ENCODE measurements at places on chromosomes 7 and 10. TPM values are rescaled to one million over a fixed set of nuclear protein-coding genes. Genes with fewer than 3 reads are reported as not detected.

- no peak for DNase-seq
These were observed 39.5 kb downstream of the GARS1 start for GRCh38 chr7:30634193-30634626.

DNA sequence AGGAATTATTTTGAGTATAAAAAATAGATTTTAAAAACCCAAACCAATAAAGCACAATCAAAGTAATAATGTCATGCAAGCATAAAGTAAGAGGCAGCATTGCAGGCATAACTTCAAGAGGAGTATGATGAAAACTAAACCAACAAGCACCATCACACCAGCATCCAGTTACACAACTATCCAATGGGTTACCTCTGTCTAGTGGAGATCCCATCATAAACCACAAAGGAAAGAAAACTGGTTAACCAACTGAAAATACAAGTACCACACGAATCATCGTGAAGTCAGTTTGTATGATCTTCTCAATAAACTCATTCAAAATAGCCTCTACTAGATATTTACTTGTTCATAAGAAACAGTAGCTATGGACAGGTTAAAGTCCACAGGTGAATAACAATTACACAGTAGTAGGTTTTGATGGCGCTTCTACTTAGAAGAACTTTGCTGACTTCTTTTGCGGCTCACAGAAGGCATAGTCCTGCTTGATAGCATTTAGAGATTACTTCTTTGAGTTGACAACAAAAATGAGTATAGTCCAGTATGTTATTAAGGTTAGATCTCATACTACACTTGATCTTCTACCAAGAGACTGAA is 116.6 kb downstream of the MICU1 start:
- no peak for DNase-seq

- no peak for DNase-seq
These were observed 46.2 kb downstream of the SEM1 start for GRCh38 chr7:96663457-96663856.

DNA sequence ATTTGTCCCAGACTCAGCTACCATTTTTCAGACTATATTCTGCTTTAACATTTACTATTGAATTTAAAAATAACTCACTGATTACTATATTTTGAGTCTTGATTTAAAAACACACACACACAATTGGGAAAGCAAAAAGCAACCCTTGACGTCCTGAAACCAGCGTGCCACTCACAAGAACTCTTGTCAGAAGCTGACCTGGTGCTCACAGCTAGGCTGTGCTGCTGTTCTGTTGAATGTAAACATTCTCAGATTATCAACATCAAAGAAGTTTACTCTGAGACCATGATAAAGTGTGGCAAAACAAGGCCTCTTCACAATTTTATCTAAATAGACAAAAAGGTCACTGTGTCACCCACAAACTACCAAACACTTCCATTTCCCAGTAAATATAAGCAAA is 62.6 kb upstream of the CACNA2D1 start:
- DNase-seq = no peak

- no peak for DNase-seq
These were observed 4.9 kb upstream of the CALCR start for GRCh38 chr7:93579431-93579830.

- DNase-seq = no peak
These were observed 1.2 kb upstream of the MEOX2 start for GRCh38 chr7:15687546-15688278.

Gene BTRC
- total RNA-seq = 17.0 TPM

- DNase-seq = no peak
These were observed 36.8 kb downstream of the GPAM start for GRCh38 chr10:112146799-112147198.

DNA sequence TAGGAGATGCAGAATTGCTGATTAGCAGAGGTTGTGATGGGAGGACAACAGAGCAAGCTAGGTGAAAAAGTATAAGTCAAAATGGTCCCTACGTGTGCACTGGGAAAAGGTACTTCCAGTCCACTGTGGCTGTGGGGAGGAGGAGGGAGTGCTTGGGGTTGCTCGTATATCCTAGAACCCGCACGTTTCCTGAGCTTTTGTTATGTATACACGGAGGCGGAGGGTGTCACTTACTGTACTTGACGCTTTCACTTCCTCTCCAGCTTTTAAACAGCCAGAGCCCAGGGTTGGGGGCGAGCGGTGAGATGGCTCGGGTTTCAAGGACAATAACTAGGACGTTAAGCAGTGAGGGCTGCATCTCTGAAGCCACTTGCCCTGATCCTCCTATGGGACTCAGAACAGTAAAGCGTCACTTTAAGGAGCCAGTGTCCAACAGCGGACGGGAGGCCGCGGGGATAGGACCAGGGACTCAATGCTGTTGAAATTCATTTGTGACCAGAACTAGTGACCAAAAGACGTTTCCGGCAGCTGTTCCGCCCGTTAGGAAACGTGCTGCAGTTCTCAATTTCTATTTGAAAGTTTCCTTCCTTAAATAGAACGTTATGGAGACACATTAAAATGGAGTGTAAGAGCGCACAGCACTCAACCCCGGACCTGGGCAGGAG is 985 bp upstream of the ETV1 start:
- DNase-seq = peak; percentile 69

Gene ANXA8
- total RNA-seq = 7.7 TPM

DNA sequence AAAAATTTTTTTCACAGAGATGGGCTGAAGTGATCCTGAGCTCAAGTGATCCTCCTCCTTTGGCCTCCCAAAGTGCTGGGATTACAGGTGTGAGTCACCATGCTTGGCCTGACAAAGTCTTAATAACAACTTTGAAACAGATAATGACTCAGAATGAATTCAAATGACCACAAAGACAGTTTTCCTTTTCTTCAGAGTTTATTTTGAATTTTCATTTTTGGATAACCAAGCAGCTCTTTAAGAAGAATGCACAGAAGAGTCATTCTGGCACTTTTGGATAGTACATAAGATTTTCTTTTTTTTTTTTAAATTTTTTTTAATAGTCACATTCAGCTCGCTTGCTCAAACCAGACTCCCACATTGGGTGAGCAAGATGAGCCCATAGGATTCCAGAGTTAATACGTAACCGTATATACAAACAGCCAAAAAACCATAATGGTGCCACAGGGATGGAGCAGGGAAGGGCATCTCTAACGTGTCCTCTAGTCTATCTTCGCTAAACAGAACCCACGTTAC is 43.0 kb upstream of the NMT2 start:
- no peak for DNase-seq

DNA sequence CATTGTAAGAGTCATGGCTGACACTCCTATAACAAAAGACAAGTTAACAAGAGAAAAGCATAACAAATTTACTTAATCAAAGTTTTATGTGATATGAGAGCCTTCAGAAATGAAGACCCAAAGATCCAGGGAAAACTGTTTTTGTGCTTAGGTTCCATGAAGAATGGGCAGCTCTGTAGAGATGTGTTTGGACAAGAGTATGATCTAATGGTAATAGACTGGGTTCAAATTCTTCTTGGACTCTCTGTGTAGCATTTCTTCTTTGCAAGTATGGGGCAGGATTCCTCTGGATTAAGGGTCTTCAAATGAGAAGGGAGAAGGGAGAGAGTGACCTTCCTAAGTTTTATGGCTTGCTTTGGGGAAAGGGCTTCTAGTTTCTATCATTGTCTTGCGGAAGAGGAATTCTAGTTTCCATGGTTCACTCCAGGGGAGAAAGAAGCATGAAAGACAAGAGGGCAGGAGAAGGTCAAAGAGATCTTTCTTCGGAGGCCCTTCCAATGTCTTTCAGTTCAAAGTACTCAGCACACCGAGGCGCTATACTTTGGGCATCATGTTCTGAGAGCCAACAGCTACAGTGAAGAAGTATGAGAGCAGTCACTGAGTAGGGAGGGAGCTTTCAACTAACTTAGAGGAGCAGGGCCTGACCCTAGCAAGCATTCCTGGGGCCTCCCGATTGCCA is 15.4 kb downstream of the IFIT3 start:
- DNase-seq = no peak

DNA sequence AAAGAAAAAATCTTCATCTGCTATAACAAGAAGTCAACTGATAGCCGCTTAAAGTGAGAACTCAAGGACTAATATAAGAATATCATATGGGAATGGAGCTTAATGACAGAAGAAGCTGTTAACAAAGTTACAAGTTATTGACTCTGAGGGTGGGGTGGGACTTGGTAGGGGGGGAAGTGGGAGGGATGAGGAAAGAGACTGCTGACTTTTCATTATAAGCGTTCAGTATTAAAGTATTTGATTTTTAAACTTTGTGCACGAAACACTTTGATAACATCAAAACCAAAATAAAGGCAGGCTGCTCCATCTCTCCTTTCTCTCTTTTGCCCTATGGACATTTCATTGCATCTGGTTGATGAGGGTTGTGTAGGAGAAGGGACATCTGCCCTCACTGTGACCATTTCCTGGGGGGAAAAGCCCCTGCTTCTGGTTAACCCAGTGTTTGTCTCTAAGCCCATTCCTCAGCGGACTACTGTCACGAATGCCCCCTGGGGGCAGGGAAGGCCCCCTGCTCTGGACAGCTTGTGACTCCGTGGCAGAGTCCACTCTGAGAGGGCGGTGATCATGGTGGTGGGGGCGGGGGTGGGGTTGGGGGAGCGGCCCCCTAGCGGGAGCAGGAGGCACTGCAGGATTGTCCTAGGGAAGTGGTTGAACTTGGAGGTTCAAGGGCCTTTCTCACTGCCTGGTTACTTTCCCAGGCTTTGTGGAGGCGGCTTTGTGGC is 17.4 kb downstream of the SLC13A4 start:
- no peak for DNase-seq

GRCh38 chr7:25834050-25834449 is 317.9 kb upstream of the NFE2L3 start:
- DNase-seq = no peak

DNA sequence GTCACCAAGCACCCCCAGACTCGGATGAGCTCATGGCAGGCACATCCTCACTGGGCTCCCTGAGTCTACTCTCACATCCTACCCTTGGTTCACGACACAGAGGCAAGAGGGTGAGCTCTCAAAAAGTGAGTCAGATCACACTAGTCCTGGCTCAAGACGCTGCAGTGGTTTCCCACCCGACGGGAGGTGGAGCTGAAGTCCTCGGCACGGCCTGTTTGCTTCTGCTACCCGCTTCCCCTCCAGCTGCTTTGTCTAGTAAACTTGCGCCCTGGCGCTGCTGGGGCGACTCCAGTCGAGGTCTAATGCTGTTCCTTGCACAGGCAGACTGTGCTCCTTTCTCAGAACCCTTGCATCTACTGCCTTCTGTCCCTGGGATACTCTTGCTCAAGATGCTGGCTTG is 13.5 kb upstream of the SFMBT2 start:
- no peak for DNase-seq

DNA sequence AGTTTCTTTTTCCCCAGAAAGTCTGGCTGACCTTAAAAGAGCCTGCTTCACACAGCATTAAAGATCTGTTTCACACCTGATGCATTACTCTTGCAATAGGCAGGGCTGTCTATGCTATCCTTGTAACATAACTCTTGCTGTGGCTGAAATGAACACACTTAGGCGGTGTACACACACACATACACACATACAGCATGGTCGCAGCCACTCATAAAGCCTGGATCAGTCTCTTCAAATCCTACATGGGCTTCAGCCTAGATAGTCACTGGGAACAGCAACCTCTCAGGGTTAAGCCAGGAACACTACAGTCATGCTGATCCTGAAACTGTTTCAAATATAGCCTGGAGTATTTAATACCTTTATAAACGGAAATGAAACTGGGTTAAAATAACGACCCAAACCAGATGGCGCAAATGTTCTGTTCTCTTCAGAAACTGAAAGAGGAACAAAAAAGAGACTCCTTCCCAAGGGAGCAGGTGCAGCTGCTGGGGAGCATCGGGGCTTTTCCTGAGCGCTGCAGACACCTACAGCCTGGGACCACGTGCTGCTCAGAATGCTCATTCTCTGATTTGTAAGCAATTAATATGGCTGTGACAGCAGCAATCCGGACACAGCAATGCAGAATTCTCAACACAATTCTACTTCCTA is 61.0 kb upstream of the SFMBT2 start:
- no peak for DNase-seq

- DNase-seq = no peak
These were observed 217.4 kb upstream of the PPP2R2D start for GRCh38 chr10:131683281-131683861.

Gene CALY
- 0.79 TPM for total RNA-seq

Gene TPST1
- total RNA-seq = 172 TPM

DNA sequence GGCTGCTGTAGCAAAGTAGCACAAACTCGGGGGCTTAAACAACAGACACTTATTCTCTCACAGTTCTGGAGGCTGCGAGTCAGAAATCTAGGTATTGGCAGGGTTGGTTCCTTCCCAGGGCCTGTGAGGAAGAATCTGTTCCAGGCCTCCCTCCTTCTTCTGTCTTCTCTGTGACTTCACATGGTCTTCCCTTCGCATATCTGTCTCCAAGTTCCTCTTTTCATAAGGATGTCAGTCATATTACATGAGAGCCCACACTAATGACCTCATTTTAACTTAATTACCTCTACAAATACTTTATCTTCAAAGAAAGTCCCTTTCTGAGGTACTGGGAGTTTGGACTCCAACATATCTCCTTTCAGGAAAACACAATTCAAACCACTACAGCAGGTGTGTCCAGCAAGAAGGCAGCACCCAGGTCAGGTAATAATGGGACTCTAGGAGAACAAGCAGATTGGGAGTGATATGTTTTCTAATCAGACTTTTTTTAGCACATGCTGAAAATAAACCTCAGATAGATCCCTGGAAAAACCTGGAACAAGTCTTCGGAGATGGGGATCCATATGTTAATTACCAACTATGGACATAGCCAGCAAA is 11.7 kb downstream of the CREB5 start:
- DNase-seq = no peak

DNA sequence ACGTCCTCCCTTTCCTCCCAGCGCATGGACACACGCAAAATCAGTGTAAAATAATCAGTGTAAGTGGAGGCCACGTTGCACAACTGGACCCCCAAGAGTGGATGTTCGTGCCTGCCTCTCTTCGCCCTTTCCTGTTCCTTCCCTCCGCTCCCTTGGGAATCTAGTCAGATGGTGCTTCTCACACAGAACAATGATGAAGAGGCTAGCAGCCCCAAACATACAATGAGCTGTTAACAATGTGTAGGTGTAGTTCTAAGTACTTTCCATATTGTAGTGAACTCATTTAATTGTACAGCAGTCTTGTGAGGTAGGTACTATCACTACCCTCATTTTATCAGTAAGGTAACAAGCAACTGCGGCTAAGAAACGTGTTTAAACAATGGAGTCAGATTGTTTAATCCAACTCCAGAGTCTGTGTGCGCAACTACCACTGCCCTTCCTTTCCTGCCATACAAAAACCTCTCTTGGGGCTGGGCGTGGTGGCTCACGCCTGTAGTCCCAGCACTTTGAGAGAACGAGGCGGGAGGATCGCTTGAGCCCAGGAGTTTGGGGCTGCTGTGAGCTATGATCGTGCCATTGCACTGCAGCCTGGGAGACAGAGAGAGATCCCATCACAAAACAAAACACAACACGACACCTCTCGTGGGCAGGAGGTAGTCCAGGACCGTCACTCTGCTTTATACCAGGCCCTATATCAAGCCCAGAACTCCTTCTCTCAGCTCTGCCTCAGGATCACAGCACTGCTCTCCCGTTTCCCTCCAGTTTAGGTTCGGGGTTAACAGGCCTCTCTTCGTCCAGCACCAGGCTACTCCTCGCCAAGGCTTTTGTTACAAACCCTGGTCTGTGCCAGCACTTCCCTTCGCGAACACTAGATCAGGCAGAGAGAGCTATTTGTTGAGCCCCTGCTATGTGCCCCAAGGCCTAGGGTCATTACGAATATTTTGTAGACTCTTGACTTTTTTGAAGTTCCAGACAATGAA is 1.1 kb downstream of the FKBP9 start:
- no peak for DNase-seq

GRCh38 chr7:30467271-30467670 is 11.3 kb downstream of the NOD1 start:
- no peak for DNase-seq
